ENCODE measurements at places on chromosomes 3 and 15.

DNA sequence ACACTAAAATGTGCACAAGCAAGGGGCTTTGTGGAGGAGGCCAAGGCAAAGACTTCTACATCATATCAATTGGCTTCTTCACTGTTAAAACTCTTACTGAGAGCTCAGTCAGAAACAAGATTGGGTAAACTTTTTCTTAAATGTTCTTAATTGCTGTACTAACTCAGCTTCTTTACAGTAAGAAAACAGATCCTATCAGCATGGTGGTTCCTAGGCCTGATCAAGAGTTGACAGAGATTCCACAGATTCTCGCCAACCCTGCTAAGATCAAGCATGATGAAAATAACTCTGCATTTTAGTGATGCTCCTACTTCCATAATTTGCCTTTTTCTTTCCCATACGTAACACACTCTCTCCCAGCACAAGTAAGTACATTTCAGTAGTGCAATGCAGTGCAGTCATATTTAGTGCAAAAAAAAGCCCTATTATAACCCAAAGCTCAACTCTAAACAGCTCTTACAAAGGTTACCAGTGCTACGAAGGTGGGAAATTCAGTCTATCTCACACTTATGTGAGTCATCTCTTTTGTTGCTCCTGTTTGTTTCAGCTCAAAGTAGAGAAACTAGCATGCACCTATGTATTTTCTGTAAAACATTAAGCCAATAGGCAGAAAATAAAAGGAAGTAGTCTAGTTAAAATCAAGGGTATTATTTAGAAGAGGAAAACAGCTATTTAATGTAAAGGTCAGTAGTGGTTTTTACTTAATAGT lies 29.9 kb downstream of the TIGIT start:
- no peak for DNase-seq

DNA sequence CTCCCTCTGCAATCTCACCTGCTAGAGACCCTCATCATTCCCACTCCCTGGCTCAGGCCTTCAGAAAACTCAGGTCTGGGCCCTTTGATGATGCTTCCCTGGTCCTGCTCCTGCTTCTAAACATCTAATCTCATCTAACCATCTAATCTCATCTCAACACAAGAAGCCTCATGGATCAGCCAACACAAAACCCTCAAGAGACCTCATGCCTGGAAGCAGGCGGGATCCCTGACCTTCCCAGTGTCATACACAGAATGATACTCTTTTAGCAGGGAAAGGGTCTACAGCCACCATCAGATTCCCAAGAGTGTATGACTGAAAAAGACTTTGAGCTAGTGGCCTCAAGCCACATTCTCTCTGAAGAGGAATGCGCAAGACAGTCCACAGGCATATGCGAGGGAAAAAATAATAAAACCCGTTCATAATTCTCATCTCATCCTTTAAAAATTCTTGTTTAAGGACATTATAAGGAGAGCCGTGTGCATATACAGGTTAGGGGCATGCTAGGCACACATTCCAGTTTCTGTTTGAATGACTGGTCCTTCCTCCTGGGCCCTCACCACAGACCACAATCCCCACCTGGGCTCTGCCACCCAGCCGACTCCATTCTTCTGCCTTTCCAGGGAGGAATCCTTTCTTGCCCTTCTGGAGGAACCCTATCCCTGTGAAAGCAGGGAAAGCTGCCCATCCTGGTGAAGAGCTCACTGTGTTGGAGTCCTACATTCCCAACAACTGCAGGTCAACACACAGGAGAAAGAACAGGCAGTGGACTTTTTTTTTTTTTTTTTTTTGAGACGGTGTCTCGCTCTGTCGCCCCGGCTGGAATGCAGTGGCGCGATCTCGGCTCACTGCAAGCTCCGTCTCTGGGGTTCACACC lies 2.2 kb downstream of the ZXDC start:
- no peak for DNase-seq

- no peak for DNase-seq
These were observed 5.1 kb downstream of the BFSP2 start for GRCh38 chr3:133404920-133405319.

- peak; percentile 53 for DNase-seq
These were observed 22.1 kb downstream of the ACKR2 start for GRCh38 chr3:42831321-42831713.

GRCh38 chr3:15512166-15512565 lies 9.3 kb downstream of the COLQ start:
- no peak for DNase-seq

- DNase-seq = no peak
These were observed 55.8 kb upstream of the MYO5C start for GRCh38 chr15:52351206-52351908.

GRCh38 chr3:149581248-149581647 lies 76.6 kb downstream of the WWTR1 start:
- no peak for DNase-seq

DNA sequence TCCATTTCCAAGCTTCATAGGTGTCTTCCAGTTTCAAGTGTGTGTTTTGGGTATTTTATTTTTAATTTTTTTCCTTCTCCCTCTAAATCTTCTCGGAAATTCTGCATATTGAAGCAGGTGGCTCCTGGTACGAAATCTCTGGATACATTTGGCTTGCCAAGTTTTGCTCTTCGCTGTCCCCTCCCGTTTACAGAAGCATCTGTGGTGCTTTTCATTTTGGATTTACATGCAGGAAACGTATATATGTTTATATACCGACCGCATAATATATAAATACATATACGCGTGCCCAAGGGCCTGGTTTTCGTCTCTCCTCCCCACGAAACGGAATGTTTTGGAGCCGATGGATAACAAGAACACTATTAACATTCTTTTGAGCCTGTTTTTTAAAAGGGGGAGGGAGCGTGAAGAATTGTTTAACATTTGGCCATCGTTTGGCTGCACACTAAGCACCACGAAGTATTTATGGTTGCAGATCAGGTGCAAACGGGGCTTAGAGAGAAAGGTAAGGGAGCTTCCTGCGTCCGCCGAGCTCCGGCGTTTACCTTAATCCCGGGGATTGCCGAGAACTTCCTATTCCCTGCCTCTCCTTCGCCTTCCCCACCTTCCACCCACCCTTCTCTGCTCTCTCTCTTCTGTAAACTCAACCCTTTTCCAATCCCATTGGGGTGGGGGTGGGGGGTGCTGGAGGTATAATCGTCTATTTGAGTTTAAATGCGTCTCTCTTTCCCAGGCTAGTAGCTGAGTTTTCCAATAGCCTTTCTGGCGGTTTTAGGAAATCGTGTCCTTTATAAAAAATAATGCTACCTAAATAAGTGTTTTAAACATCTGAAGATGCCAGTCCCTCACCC lies 1.1 kb upstream of the NLGN1 start:
- DNase-seq = no peak

DNA sequence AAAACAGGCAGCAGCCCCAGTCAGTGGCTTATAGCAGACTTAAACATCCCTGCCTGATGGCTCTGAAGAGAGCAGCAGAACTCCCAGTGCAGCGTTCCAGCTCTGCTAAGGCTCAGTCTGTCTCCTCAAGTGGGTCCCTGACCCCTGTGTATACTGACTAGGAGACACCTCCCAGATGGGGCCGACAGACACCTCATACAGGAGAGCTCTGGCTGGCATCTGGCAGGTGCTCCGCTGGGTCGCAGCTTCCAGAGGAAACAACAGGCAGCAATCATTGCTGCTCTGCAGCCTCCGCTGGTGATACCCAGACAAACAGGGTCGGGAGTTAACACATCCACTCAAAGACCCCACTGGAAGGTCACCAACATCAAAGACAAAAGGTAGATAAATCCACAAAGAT lies 93.5 kb downstream of the RFX7 start:
- no peak for DNase-seq

GRCh38 chr15:99442252-99442897 lies 123.4 kb upstream of the MEF2A start:
- no peak for DNase-seq

GRCh38 chr3:146503461-146504202 lies 34.3 kb upstream of the PLSCR2 start:
- no peak for DNase-seq

DNA sequence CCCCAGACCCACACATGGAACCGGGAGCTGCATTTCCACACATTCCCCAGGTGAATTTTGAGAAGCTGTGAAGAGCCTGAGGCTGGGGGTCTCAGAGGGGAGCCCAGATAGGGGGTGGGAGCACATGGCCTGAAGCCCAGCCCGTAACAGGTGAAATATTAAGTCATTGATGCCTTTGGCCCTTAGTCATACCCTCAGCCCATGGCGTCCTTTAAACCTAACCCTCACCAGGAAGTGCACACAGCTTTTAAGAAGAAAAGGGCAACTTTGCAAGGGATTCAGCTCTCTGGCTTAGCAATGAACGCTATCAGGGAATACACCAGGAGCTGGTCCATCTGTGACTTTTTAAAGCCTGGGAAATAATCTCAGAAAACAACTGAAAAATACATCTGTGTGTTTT lies 40.6 kb downstream of the WNT7A start:
- DNase-seq = no peak

- DNase-seq = no peak
These were observed 30.1 kb upstream of the TBC1D5 start for GRCh38 chr3:17772556-17772955.

- DNase-seq = no peak
These were observed 18.0 kb downstream of the PLA2G4F start for GRCh38 chr15:42138411-42138810.

DNA sequence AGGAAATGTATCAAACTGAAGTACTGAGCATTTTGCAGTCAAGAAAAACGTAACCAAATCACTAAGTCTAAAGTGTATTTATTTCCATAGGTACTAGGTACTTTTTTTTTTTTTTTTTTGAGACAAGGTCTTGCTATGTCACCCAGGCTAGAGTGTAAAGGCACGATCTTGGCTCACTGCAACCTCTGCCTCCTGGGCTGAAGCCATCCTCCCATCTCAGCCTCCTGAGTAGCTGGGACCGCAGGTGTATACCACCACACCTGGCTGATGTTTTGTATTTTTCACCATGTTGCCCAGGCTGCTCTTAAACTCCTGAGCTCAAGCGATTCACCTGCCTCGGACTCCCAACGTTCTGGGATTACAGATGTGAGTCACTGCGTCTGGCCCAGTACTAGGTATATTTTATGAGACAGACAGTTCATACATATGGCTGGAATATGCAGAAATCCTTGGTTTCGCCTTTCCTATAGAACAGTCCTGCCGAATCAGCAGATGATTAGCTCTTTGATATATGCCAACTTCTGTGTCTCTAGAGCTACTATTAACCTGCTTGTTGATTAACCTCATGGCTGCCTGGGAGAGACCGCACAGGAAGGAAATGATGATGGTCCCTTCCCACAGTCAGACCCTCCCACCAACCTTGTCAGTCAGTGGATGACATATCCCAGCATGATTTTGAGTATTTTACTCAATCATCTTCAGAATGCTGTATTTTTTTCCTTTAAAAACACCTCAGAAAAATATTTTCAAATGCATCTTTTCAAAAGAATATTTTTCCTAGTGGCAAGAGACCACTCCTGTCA lies 32.3 kb downstream of the TMOD3 start:
- no peak for DNase-seq

- no peak for DNase-seq
These were observed 33.1 kb downstream of the WNT5A start for GRCh38 chr3:55453886-55454496.

GRCh38 chr3:138124706-138125355 lies 7.4 kb downstream of the A4GNT start:
- no peak for DNase-seq

DNA sequence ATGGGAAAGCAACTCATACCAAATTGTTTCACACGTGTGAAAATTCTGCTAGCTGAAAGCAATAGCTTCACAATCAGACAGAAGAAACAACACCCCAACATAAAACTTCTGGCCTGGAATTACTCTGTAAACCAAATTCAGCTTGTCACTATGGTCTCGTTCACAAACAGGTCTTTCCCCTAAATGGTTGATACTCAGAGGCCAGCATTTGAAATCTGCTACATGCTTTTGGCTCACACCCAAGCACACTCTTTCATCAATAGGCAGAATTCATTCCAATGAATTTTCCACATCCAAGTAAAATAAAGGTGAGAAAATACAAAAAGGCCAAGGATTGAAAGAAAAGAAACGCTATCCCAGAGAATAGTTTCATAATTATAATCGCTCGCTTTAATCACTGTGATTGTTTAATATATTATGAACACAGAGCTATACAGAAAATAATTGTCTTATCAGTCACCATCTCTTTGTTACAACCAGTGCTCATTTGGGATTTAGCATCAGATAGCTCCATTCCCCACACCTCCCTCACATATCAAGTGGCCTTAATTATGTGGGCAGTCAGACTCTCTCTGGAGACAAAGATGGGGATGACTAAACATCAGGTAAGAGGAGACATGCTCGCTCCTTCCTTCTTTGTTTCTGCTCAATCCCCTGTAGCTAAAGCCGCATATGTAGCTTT lies 503.8 kb upstream of the ARRDC4 start:
- DNase-seq = no peak

DNA sequence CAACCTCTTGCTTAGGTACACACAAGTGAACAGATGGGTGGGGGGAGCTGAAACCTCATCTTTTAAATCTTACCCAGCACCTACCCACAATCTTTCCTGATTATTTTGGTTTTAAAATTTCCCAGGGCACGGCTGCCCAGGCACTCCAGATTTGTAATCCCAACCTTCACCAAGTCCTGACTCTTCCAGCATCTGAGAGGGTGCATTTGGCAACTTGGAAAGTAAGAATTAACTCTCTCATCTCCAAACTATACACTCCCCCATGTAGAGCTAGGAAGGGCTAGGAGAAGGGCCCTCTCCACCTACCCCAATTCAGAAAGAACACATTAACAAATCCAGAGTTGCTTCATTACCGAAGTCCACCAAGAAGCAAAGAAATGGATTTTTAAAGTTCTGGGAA lies 41.7 kb upstream of the PRICKLE2 start:
- no peak for DNase-seq

DNA sequence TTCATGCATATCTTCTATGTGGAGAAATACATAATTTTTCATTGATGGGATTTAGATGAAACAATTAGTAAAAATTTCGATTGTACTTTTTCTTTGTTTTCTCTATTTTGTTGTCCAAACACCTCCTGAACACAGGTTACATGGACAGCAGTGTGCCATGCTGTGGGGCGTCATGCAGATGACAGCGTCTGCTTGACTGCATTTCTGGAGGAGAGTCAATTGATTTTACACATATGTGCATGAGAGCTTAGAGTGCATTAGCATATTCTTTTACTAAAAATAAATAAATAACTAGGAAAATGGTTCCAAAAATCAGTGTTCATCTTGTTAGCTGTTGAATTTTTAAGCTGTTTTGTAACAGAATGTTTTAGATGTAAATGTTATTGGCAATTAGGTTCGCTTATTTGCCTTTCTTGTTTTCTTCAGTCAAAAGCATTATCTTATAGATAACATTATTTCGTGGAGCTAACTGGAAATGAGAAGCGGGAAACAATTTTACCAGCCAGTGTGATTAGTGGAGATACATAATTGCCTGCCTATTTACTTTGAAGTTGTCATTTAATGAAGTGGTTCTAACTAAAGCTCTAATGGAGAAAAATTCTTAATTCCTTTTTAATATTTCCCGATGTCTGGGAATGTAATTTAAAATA lies 82.7 kb upstream of the VGLL3 start:
- DNase-seq = no peak

DNA sequence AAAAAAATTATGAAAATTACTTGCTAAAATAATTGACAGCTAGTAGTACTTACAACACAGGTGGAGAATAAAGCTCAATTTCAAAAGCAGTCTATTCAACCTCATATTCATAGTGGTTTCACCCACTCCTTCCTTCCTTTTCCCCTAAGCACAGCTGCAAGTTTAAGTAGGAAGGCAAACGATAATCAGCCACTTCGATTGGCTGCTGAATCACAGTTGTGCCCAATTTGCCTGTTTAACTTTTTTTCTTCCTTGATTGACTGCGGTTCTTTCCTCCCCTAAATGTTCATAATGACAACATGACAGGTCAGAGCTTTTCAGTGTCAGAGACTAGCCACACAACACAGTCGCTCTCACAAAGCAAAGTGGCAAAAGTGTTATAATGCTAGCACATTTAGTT lies 468.0 kb upstream of the GBE1 start:
- DNase-seq = no peak

All from activated naive CD4-positive, alpha-beta T cell (primary cell).